Suppressor macrophage treated with lipopolysaccharide for 1 hour (primary cell): ENCODE measurements at places on chromosomes 16 and 17.
A peak's percentile ranks its signal among the peaks of the same experiment; 100 is the strongest.

DNA sequence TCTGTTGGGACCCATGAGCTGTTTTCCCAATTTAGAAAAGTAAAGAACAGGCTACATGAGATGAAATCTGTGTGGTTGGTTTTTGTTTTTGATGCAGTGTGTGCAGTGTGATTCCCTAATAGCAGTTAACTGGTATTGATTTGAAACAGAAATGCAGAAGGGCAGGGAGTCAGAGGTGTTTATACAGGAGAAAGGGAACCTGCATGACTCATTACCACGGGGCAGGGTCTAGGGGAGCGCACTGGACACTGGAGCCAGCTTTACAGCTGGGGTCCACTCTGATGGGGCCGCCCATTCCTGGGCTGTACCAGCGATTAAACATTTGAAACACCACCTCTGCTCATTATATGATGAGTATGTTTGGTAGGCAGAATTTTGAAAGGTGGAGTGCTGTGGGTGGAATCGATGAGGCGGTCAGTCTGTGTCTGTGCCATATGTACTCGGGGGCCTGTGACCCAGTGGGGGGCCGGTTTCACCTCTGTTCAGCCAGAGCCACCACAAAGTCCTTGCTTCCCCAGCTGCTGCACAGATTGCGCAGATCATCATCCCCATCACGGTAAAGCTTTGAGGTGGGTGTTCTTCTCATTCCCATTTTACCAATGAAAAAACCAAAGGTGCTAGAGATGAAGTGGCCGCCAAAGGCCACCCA lies 142.5 kb downstream of the CMIP start:
- DNase-seq, result no peak

DNA sequence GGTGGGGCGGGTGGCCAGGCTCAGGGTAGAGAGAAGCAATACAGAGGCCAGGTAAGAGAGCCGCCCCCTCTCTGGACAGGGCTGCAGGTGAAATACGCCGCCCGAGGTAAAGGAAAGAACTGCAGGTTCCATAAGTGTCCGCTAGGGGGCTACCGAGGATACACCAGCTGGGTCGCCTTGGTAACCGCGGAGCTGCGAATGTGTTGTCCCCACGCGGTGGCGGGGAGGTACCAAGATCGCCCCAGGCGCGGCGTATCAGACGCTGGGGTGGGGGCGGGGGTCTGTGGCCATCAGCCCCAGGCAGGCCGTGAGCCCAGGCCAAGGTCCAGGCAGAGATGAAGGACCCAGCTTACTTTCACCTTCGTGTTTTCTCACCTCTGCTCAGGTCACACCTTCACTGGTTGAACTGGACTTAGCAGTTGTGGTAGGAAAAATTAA lies 18.4 kb upstream of the ZFP90 start:
- peak; percentile 94 for DNase-seq

GRCh38 chr16:15484662-15485061 lies 50.3 kb downstream of the BMERB1 start:
- DNase-seq, result no peak

- DNase-seq, result no peak
These were observed 54.8 kb downstream of the CRISPLD2 start for GRCh38 chr16:84874553-84874952.

DNA sequence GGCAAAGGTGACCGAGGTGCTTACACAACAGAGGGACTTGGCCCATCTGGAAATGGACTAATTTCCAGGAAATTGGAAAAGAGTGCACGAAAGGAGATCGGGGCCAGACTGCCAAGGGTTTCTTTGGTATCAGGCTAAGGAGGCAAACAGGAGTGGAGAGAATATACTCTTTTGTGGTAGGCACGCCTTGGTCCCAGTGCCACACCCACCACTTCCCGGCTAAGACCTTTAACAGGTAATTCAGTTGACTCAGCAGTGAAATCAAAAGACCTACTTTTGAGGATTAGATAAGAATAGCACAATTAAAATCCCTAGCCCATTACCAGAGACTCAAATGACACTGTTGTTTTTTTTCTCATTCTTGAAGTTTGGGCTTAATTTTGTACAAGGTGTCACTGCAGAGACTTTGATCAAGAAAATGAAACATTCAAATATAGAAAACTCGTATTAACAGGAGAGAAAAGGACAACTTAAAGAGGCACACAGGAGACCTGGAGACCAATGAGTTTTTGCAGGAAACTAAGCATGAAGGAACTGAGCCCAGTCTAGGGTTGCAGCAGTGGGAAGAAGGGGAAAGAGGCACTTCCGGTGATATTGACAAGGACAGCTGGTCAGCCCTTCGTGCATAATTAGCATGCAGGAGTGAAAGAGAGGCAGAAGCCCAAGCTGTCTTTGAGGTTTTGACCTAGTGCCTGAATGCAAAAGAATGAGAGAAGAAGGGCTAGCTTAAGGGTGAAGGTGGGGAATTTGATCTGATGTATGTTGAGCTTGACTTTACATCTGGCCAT lies 265.5 kb upstream of the CCL2 start:
- no peak for DNase-seq

- no peak for DNase-seq
These were observed 21.0 kb upstream of the ABCC12 start for GRCh38 chr16:48176635-48177408.

DNA sequence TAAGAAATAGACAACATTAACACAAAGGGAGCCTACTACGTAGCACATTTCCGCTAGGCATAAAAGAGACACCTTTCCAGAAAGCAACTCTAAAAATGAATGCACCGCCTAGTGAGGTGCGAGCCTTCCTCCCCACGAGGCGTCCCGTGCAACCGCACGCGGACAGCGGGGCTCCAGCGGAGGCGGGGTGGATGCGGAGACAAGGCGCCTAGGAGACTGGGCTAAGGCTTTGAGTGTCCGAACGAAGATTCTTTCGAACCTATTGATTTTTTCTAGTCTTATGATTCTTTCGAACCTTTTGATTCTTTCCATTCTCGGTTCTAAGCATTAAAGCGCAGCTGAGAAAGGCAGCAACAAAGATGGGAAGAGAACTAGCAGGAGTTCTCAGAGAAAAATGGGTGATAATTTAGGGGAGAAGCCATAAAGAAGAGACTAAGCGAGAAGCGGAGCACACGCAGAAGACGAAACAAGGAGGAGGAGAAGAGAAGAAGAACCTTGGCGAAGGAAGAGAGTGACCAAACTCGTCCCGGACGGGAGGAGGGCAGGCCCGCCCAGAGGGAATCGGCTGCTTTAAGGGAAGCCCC lies 394 bp upstream of the CPD start:
- DNase-seq, result peak; percentile 18

DNA sequence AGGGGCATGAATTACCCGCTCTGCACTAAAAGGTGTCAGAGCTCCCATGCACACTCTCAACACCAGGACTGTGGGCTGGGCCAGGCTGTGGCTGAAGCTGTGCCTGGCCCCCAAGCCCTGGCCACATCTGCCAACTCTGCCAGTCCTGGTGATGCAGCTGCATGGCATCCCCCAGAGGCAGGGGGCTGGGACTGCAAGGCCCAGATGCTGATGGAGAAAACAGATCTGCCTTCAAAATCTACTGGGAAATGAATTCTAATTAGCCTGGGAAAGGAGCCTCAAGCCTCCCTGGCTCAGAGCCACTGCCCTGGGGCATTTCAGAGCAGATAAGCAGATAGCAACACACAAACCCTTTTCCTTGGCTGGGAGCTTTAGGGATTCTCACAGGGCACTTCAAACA lies 3.4 kb downstream of the CHST6 start:
- no peak for DNase-seq

DNA sequence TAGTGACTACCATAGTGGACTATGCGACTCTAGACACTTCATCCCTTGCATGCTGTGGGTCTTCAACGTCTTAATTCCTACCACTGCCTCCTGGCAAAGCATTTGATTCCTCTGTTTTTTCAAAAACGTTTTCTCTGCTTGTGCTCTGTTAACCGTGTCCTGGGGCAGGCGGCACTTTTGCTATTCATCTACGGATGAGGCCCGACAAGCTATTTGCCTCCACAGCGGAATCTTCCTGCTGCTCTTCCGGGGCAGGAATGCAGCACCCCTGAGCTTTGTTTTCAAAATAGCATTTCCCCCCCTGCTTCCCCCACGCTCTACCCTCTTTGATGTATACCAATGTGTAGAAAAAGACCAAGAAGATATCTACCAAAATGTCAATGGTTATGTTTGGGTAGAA lies 39.8 kb upstream of the METTL16 start:
- DNase-seq, result no peak

GRCh38 chr16:61715393-61715792 lies 320.8 kb downstream of the CDH8 start:
- no peak for DNase-seq

DNA sequence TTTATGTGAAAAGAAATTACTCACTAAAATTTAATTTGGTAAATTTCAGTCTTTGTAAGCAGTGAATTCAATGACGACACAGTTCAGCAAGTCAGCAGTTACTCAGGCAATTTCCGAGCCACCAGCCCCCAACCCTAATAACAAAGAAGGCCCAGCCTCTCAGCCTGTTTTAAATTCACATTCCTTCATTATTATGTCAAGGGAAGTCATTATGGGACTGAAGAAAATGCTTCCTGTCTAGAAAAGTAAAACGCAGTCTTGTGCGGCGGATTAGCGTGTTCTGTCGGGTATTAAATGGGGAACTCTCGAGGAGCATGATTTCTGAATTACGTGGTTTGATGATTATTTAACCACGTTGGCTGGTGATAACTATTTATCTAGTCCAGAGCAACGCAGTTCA lies 177.6 kb downstream of the AIPL1 start:
- no peak for DNase-seq

DNA sequence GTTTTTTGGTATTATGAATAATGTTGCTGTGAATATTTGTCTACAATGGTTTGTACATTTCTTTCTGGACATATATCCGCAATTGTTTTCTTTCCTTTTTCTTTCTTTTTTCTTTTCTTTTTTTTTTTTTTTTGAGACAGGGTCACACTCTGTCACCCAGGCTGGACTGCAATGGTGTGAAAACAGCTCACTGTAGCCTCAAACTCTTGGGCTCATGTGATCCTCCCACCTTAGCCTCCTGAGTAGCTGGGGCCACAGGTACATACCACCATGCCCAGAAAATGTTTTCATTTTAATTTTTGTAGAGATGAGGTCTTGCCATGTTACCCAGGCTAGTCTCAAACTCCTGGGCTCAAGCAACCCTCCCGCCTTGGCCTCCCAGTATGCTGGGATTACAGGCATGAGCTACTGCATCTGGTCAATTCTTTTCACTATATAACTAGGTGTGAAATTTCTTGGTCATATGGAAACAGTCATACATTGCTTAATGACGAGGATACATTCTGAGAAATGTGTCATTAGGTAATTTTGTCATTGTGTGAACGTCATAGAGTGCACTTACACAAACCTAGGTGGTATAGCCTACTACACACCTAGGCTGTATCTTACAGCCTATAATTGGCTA lies 15.2 kb downstream of the IL21R start:
- no peak for DNase-seq

DNA sequence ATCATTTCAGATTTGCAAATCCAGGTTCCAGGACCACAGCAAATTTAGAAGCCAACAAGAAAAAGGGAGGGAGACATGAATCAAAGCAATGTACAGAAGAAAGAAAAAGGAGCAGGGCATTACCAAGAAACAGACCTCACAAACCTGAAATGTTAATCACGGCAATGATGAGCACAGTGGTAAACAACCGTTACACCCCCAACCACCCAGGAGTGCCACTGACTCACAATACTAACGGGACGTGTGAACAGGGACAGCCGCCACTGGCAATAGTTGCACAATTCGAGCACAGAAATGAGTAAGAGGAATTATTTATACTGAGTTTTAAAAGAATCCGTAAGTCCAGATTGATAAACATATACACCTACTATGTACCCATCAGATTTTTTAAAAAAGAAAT lies 13.8 kb downstream of the USP22 start:
- peak; percentile 70 for DNase-seq

DNA sequence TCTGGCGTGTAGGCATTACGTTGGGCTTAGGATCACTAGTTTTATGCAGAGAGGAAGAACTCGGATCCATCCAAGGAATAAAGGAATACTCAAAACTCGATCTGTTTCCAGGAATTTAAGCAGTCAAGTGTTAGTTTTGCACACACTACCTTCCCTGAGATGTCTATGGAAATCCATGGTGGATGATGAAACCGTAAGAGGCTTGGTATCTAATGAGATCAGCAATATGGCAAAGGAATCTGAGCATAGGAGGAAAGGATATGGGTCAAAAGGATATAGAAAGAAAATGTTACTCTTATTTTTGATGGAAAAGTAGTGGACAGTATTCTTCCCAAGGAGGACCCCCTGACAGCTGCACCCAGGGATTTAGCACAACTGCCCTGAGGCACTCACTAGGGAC lies 59.6 kb downstream of the SMG6 start:
- no peak for DNase-seq

DNA sequence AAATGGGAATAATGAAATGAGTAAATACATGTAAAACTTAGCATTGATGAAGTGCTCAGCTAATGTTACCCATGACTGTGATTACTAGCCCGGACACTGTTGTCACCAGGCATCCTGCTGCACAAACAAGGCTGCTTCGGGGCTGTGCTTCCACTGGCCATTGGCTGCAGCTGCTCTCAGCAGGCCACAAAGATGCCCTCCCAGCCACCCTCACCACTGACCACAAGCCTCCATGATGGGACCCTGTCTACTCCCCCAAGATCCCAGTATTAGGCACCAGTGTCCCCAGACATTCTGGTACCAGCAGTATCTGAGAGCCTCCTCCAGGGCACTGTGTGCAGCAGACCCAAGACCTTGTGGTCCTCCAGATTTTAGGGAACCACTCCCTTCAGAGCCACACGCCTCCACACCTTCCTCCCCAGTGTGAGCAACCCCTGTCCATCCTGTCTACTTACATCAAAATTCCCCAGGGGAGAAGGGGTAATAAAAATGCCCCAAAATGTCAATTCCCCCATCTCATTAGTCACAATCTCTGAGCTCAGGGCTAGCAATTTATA lies 19.7 kb upstream of the NUP93 start:
- DNase-seq, result no peak

GRCh38 chr17:57551321-57552079 lies 193.6 kb downstream of the CCDC182 start:
- DNase-seq, result no peak

DNA sequence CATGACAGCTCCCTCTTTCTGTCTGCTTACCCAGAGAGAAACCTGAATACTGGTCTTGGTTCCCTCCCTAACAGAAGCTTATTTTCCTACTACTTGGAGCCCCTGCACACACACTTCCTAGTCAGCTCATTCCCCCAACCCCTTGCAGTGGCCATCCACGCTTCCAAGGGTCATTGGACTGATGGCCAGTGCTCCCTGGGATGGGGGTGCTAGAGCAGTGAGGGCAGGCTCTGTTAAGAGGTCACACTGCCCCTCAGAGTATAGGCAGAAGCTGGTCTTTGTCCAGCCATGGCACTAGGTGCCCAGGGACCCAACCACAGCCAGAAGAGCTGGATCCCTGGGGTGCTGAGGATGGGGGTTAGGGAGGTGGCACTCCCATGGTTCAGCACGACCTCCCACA lies 12.5 kb downstream of the DRC3 start:
- no peak for DNase-seq

GRCh38 chr17:75531721-75532072 lies 6.2 kb downstream of the LLGL2 start:
- no peak for DNase-seq

DNA sequence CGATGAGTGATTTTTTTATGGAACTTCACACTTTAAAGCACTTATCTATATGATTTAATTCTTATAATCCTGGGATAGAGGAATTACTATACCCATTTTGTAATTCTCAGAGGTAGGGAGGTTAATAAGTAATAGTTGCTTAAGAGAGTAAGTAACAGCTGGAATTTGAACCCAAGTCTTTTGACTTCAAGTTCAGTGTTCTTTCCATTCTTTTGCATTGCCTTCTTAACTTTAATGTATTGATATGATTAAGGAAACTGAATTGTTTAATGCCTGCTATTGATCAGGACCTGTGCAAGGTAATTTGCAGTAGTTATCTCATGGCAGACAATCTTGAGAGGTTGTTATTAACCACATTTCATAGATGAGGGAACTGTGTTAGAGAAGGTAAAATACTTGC lies 78.5 kb downstream of the TUBD1 start:
- no peak for DNase-seq
